ENCODE measurements at places on chromosomes 2 and 18.

DNA sequence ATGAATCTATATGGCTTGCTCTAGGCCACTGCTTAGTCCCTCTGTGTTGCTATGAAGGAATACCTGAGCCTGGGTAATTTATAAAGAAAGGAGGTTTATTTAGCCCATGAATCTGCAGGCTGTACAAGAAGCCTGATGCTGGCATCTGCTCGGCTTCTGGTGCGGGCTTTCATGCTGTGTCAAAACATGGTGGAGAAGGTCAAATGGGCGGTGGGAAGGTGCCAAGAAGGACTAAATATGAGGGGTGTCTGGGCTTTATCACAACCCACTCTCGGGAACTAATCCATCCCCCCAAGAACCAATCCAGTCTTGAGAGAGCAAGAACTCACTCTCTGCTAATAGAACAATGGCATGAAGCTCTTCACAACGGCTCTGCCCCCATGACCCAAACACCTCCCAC is 481.6 kb downstream of the EIPR1 start:
- no peaks in the 10 kb centered on the region for H3K36me3 ChIP-seq
- DNase-seq, result no peak
- H3K27ac ChIP-seq, result no peak overlapping the region
- H3K27me3 ChIP-seq, result no peaks in the 10 kb centered on the region
- H3K4me1 ChIP-seq, result no peaks in the 10 kb centered on the region

DNA sequence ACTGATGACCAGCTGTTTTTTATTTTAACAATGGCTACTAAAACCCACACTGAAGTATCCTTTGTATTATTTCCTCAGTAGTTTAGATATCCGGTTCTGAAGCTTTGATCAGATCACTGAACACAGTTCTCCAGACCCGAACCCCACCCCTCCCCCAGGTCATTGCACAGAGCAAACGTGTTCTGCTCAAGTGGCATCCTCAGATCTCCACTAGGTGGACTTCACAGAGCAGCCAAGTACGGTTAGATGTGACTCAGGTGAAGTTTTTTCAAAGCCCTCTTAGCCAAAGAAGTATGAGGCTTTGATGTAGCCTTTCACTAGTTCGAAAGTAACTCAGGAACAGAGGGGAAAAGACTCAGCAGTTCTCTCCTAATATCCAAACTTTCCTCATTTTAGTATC is 142.7 kb upstream of the NRP2 start:
- no peaks in the 10 kb centered on the region for H3K4me1 ChIP-seq
- H3K4me3 ChIP-seq, result no peak overlapping the region
- DNase-seq, result no peak
- no peak overlapping the region for H3K27ac ChIP-seq

GRCh38 chr2:159462961-159463360 is 153.4 kb downstream of the BAZ2B start:
- H3K27me3 ChIP-seq, result no peaks in the 10 kb centered on the region
- H3K36me3 ChIP-seq, result no peaks in the 10 kb centered on the region
- DNase-seq, result no peak
- H3K4me3 ChIP-seq, result no peak overlapping the region
- H3K4me1 ChIP-seq, result no peaks in the 10 kb centered on the region
- H3K27ac ChIP-seq, result no peak overlapping the region

DNA sequence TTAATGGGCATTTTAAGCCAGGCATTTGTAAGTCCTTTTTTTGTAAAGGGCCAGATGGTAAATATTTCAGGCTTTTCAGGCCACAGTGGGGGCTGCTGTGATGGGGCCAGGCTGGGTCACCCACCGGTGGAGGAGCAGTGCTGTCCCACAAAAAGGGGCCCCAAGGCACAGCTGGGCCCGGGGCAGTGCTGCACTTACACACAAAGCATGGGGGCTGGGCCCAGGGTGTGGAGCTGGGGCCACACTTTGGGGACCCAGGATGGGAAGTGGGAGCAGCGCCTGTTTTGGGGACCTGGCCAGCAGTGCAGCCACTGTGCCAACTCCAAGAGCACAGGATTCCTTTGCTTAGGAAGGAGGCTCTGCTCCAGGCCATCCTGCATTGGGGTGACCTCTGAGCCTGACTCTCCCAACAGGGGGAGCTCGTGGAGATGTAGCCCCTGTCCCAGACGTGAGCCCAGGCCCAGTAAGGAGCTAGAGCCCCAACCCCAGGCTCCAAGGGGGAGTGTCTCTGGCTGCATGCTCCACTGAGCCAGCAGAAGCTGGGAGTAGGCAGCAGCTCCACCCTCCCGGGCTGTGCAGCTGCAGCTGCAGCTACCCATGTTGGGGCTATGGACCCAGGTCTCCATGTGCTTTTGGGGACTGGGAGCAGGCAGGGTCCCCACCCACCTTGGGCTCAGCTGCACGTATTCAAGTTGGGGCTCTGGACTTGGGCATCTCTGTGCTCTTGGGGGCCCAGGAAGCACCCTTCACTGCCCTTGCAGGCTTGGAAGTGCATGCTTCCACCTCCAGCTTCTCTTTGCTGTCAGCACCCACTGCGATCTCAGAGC is 1036.5 kb upstream of the CNTNAP5 start:
- H3K27ac ChIP-seq, result no peak overlapping the region
- no peaks in the 10 kb centered on the region for H3K4me1 ChIP-seq
- no peak for DNase-seq
- H3K27me3 ChIP-seq, result no peaks in the 10 kb centered on the region
- no peak overlapping the region for H3K4me3 ChIP-seq

DNA sequence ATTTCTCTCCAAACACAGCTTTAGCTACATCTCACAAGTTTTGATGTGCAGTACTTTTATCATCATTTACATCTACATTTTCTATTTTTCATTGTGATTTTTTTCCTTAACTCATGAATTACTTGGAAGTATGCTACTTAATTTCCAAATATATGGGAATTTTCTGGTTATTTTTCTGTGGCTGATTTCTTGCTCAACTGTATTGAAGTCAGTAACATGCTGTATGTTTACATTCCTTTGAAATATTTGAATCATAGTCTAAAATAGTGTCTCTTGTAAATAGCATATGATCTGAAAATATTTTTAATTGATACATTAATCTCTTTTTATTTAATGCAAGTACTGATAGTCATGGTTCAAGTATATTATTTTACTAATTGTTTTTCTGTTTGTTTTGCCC is 26.0 kb upstream of the GALNT5 start:
- no peak overlapping the region for H3K4me3 ChIP-seq
- H3K27ac ChIP-seq, result no peak overlapping the region
- H3K4me1 ChIP-seq, result no peaks in the 10 kb centered on the region

DNA sequence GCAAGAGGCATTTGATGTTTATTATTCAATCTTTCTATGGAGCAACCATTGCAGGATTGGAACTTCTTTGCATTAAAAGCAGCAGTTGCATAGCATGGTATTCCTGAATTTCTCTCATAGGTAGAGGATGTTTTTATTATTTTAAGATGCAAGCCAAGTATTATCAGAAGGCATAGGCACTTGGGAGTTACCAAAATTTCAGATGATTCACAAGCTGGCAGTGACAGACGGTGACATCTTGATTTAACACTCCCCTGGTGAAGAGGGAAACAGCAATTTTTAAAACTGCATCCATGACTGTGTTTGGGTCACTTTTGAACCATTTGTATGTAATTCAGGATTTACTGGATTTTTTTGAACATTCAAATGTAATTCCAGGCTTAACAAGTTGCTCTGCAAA is 654.3 kb downstream of the SLC4A3 start:
- no peaks in the 10 kb centered on the region for H3K27me3 ChIP-seq
- no peaks in the 10 kb centered on the region for H3K4me1 ChIP-seq
- H3K4me3 ChIP-seq, result no peak overlapping the region
- no peaks in the 10 kb centered on the region for H3K36me3 ChIP-seq
- no peak for DNase-seq
- no peak overlapping the region for H3K27ac ChIP-seq

- H3K36me3 ChIP-seq, result peaks cover 26% of the 10 kb centered on the region
- H3K27ac ChIP-seq, result no peak overlapping the region
- no peaks in the 10 kb centered on the region for H3K4me1 ChIP-seq
Measured at GRCh38 chr2:236579746-236580315, 10.2 kb downstream of the ACKR3 start.

DNA sequence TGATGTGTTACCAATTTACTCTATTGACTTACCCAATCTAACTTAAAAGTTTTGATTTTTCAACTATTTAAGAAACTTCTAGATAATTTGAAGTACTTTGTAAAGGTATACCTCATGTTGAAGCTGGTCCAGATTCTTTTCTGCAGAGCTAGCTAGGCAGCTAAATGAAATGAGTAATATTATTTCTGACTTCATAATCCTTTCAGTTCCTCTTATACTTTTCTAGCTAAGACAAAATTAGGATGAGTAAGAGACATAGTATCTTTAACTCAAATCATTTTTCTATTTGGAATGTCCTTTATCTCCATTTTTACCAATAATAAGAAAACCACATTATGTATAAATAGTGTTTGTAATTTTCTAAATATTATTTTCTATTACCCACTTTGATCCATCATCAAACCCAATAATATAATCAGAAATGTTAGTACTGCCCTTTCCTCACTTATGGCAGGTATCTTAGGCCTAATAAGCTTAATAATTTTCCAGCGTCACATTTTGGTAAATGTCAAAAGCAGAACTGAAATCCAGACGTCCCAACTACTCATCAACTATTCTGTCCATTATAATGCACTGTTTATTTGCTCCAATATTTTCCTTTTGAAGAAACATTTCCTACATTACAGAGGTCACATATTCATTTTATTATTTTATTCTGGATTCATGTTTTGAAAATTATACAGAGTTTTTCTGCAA is 456.6 kb downstream of the THSD7B start:
- DNase-seq, result no peak
- no peak overlapping the region for H3K4me3 ChIP-seq
- no peaks in the 10 kb centered on the region for H3K27me3 ChIP-seq
- H3K36me3 ChIP-seq, result no peaks in the 10 kb centered on the region
- no peaks in the 10 kb centered on the region for H3K4me1 ChIP-seq
- no peak overlapping the region for H3K27ac ChIP-seq

DNA sequence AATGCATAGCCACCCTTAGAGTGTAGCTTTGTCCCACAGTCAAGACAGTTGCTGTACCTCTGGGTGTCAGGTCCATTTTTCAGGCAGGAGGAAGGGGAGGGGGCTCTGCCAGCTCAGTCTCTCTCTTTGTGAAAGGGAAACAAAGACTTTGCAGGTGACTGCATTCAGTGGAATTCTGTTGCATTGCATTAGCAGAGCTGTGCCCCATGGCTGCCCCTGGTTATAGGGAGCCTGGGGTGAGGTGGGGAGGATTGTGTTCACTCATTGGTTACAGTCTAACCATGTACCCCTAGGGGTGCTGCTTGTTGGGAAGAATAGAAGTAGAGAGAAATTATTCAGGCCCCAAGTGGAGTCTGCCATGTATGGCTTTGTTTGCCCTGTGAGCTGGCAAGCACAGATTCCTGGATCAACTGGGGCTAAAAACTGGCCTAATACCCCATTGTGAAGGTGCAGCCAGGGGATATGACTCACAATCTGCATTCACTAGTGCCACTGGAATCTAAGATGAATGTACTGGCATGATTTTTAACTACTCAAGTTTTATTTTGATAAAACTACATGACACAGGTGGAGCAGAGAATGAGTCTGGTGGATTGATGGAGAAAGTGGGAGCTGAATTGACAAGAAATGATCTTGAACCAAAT is 118.4 kb downstream of the SH3BP4 start:
- H3K27me3 ChIP-seq, result peaks cover 2% of the 10 kb centered on the region
- no peak overlapping the region for H3K27ac ChIP-seq

DNA sequence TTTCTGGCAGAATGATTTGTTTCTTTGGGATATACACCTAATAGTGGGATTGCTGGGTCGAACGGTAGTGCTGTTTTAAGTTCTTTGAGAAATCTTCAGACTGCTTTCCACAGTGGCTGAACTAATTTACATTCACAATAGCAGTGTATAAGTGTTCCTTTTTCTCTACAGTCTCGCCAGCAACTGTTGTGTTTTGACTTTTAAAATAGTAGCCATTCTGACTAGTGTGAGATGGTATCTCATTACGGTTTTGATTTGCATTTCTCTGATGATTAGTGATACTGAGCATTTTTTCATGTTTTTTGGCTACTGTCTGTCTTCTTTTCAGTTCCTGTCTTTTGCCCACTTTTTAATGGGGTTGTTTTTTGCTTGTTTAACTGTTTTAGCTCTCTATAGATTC is 306.2 kb downstream of the KIAA1328 start:
- no peaks in the 10 kb centered on the region for H3K4me1 ChIP-seq
- no peak for DNase-seq
- H3K4me3 ChIP-seq, result no peak overlapping the region
- H3K27me3 ChIP-seq, result no peaks in the 10 kb centered on the region

GRCh38 chr2:109616184-109616583 is 2.0 kb downstream of the SOWAHC start:
- H3K27me3 ChIP-seq, result peaks cover 68% of the 10 kb centered on the region
- DNase-seq, result no peak
- H3K4me3 ChIP-seq, result no peak overlapping the region
- H3K27ac ChIP-seq, result no peak overlapping the region
- H3K36me3 ChIP-seq, result no peaks in the 10 kb centered on the region

GRCh38 chr2:46269544-46270273 is 27.5 kb upstream of the EPAS1 start:
- H3K4me1 ChIP-seq, result no peaks in the 10 kb centered on the region
- H3K4me3 ChIP-seq, result no peak overlapping the region
- H3K36me3 ChIP-seq, result no peaks in the 10 kb centered on the region
- no peaks in the 10 kb centered on the region for H3K27me3 ChIP-seq
- H3K27ac ChIP-seq, result no peak overlapping the region

DNA sequence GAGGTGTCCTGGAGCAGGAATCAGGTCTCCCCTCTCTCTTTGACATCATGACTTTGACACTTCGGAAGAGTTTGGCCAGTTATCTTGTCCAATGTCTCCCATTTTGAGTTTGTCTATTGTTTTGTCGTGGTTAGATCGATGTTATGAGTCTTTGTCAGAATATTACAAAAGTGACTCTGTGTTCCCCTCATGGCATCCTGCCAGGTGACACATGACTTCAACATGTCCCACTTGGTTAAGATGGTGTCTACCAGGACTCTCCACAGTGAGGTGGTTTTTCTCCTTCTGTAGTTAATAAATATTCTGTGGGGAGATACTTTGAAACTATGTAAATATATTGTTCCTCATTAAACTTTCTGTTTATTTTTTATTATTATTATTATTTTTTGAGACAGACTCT is 76.6 kb upstream of the BZW1 start:
- H3K27ac ChIP-seq, result no peak overlapping the region
- H3K4me1 ChIP-seq, result no peaks in the 10 kb centered on the region
- no peaks in the 10 kb centered on the region for H3K27me3 ChIP-seq

GRCh38 chr2:67322353-67323001 is 74.7 kb upstream of the ETAA1 start:
- no peaks in the 10 kb centered on the region for H3K36me3 ChIP-seq
- no peaks in the 10 kb centered on the region for H3K4me1 ChIP-seq
- no peak overlapping the region for H3K27ac ChIP-seq
- H3K4me3 ChIP-seq, result no peak overlapping the region
- DNase-seq, result no peak

DNA sequence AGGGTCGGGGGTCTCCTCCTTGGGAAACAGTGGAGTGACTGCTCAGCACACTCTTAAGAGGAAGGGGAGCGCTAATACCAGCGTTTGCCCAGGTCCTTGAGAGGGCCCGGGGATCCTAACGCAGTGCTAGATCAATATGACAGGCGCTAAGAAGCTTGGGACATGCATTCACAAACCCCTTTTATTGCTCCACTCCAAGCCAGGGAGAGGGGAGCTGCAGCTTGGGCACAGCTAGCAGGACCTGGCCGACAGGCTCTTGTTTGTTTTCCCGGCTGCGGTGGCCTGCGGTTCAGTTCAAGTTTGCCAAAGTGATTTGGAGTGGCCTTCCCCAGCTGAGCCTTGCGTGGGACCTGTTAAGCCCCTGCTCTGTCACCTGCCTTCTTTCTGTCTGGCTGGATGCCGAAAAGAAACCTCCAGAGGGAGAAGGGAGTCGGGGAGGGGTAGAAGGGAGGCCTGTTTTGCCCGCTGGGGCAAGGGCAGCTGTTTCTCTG is 152.1 kb downstream of the GLI2 start:
- H3K36me3 ChIP-seq, result no peaks in the 10 kb centered on the region
- H3K4me1 ChIP-seq, result no peaks in the 10 kb centered on the region
- no peak overlapping the region for H3K27ac ChIP-seq
- no peaks in the 10 kb centered on the region for H3K27me3 ChIP-seq
